ENCODE measurements at places on chromosomes 2 and 18. TPM values are rescaled to one million over a fixed set of nuclear protein-coding genes. Genes with fewer than 3 reads are reported as not detected.

DNA sequence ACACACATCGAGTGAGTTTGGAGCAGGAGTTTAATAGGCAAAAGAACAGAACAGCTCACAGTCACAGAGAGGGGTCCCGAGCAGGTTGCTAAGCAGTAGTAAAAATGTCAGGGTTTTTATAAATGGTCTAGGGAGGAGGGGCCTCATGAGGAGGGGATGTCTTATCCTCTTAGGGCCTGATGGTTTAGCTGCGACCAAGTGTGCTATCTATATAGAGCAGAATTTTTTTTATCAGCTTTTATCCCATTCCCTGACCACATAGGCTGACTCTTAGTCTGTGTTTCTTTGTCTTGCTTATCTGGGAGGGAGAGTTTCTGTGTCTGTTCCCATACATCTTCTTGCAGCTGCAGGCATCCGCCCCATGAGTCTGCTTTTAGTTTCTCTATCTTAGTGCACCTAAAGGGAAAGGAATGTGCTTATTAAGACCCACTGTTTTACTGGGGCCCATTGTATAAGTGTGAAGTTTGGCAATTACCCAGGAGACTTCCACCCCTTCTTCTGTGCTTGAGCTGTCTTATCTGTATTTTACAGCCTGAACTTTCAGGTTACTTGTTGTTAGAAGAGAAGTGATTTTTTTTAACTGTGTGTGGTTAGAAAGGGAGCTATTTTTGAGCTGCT is 30.4 kb upstream of the GMCL1 start:
- no peaks in the 10 kb centered on the region for H3K27me3 ChIP-seq
- peak overlapping the region; percentile 80 for H3K27ac ChIP-seq
- peaks cover 7% of the 10 kb centered on the region for H3K36me3 ChIP-seq
- peak; percentile 67 for DNase-seq

DNA sequence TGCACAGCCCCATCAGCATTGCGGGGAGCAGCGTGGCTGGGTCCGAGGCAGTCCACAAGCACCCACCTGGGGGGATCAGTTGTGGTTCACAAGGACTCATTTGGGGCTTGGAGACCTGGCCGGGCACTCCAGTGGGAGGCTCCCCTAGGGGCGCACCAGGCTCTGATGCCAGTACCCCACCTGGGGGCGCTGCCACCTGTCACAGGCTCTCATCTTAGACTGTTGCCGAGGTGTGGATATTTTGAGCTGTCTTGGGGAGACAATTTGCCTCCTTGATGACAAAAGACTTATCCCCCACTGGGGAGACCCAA is 3.0 kb downstream of the ADRA2B start:
- peaks cover 32% of the 10 kb centered on the region for H3K27me3 ChIP-seq
- H3K27ac ChIP-seq = no peak overlapping the region
- no peaks in the 10 kb centered on the region for H3K36me3 ChIP-seq
- no peak overlapping the region for H3K4me3 ChIP-seq
- H3K4me1 ChIP-seq = peaks cover 33% of the 10 kb centered on the region

DNA sequence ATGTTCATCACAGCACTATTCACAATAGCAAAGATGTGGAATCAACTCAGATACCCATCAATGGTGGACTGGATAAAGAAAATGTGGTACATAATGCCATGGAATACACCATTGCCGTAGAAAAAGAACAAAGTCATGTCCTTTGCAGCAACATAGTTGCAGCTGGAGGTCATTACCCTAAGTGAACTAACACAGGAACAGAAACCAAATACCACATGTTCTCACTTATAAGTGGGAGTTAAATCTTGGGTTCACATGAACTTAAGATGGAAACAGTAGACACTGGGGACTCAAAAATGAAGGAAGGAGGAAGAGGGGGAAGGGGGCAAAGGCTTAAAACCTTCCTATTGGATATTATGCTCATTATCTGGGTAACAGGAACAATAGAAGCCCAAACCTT is 228.1 kb upstream of the RAB6C start:
- no peak overlapping the region for H3K27ac ChIP-seq
- H3K27me3 ChIP-seq = no peaks in the 10 kb centered on the region
- DNase-seq = no peak

- peaks cover 2% of the 10 kb centered on the region for H3K27me3 ChIP-seq
- peaks cover 17% of the 10 kb centered on the region for H3K4me1 ChIP-seq
- DNase-seq = no peak
- H3K4me3 ChIP-seq = no peak overlapping the region
Observed at GRCh38 chr2:25036221-25036559, 5.7 kb upstream of the EFR3B start.

- no peak overlapping the region for H3K4me3 ChIP-seq
- H3K27ac ChIP-seq = no peak overlapping the region
- H3K4me1 ChIP-seq = peaks cover 5% of the 10 kb centered on the region
Observed at GRCh38 chr2:38788306-38788705, 10.3 kb downstream of the GEMIN6 start.

DNA sequence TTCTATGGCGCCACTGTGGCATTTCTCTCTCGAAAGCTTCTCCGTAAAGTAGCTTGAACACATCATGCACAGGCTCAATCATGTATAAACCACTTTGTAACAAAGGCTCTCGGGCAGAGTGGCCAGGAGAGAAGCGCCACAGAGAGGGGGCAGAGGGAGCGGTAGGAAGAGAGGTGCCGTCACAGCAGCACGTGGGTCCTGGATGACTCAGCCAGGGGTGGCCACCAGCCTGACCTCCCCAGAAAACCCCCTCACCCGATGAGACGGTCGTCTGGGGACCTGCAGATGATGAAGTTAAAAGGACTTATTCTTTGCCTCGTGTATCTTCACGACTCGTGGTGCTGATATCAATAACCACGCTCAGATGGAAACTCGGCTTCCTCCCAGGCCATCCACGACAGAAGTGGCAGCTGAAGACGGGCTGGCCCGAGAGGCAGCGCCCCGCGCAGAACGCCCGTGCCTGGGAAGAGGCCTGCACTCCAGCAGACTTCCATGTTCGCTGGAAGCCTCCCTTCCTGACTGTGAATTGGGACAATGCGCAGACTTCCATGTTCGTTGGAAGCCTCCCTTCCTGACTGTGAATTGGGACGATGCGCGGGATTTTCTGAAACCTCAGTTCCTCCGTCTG is 46.4 kb upstream of the MTCL1 start:
- H3K27ac ChIP-seq = no peak overlapping the region
- H3K36me3 ChIP-seq = no peaks in the 10 kb centered on the region
- no peak overlapping the region for H3K4me3 ChIP-seq
- peaks cover 4% of the 10 kb centered on the region for H3K27me3 ChIP-seq

GRCh38 chr2:60523963-60524362 is 29.5 kb downstream of the BCL11A start:
- peaks cover 18% of the 10 kb centered on the region for H3K4me1 ChIP-seq
- no peak overlapping the region for H3K4me3 ChIP-seq
- H3K36me3 ChIP-seq = no peaks in the 10 kb centered on the region
- no peak overlapping the region for H3K27ac ChIP-seq
- DNase-seq = no peak

Gene ST6GAL2
- total RNA-seq = 4.4 TPM

- DNase-seq = no peak
- no peaks in the 10 kb centered on the region for H3K27me3 ChIP-seq
- H3K4me3 ChIP-seq = no peak overlapping the region
- H3K27ac ChIP-seq = no peak overlapping the region
Observed at GRCh38 chr2:86768189-86768949, 22.3 kb downstream of the CD8A start.
